ENCODE measurements at places on chromosomes 3 and 15. TPM values are rescaled to one million over a fixed set of nuclear protein-coding genes. Genes with fewer than 3 reads are reported as not detected.

The ARGFX gene
- not detected for polyA plus RNA-seq

The SNTN gene
- polyA plus RNA-seq: not detected

The NUSAP1 gene
- polyA plus RNA-seq: 13.6 TPM

The CD200 gene
- polyA plus RNA-seq: 178 TPM

The PCCB gene
- polyA plus RNA-seq: 26.9 TPM

The COL6A6 gene
- polyA plus RNA-seq: not detected

The CPB1 gene
- polyA plus RNA-seq: not detected

The GAP43 gene
- 1,327 TPM for polyA plus RNA-seq

The SERPINI2 gene
- polyA plus RNA-seq: 1.7 TPM

The ANKUB1 gene
- not detected for polyA plus RNA-seq

The DYNC1LI1 gene
- 94.5 TPM for polyA plus RNA-seq

The PLSCR5 gene
- 0.37 TPM for polyA plus RNA-seq

The SEMA5B gene
- 3.8 TPM for polyA plus RNA-seq

The CRYGS gene
- 7.7 TPM for polyA plus RNA-seq

The PPP1R14D gene
- polyA plus RNA-seq: not detected

The TLR9 gene
- polyA plus RNA-seq: not detected

Data from neural cell (in vitro differentiated cells).